ENCODE measurements at places on chromosomes 1 and 21.
A peak's percentile ranks its signal among the peaks of the same experiment; 100 is the strongest.

DNA sequence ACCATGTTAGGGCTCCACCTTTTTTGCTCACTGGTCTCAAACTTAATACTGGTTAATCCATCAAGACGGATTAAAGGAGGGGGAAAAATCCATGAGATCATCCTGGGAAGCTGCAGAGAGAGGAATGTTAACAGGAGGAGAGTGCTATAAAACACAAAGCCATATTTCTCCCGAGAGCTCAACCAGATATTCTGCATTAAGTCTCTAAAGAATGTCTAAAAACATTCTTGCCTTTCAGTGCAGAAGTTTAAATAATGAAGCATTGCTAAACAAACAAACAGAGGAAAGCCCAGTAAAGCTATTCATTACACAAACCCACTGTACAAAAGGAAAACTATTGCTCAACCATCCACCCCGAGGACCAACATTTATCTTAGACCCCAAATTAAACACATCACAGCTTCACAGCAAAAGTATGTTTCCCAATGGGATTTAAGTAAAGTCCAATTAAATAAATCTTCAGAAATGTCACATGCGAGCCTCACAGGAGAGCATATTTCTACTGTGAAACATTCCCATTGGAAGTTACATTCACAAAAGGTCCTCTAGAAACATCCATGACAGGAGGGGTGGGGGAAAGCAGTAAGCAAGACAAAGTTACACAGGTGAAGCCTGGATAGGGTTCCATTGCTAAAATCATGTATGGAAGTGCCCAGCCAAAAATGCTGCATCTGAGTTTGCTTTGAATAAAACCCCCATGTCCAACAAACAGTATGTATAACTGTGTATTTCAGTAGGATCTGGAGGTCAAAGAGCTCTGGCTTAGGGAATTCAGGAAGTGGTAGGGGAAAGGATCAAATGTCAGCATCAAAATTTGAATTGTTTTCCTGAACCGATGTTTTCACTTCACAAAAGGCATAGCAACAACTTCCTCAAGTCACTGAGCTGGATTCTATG, 23.3 kb downstream of the DUSP10 start:
- DNase-seq: peak; percentile 97

DNA sequence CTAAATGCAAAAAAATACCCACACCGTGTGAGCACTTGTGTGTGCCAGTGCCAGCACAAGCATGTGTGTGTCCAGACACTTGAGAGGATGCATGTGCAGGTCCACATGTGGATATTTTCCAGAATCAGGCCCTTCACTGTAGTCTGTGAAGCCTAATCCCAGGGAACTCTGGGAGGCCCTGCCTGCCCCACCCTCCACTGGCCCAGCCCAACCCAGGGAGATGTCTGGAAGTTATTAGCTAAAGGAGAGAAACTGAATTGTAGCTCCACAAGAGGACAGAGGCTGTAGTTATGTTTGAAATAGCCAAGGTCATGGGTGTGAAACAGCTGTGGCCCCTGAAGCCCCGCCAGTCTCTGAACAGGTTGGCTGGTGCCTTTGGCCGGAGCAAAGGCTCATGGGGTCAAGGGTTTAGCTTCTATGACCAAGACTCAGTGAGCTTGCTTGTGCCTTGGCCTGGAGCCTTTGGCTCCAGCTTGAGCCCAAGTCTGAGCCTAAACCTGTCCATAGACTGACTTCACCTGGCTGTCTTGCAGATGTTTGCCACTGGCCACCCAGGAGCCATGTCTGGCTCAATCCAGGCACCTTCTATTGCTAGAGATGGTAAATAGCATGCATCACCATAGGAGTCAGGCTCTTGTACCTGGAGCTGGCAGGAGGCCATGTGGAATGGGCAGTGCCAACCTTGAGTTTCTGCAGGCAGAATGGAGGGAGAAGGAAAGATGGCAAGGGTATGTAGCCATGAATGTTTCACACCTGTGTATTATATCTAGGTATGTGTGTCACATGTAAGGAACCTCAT, 69.9 kb downstream of the TMEM53 start:
- DNase-seq: no peak

DNA sequence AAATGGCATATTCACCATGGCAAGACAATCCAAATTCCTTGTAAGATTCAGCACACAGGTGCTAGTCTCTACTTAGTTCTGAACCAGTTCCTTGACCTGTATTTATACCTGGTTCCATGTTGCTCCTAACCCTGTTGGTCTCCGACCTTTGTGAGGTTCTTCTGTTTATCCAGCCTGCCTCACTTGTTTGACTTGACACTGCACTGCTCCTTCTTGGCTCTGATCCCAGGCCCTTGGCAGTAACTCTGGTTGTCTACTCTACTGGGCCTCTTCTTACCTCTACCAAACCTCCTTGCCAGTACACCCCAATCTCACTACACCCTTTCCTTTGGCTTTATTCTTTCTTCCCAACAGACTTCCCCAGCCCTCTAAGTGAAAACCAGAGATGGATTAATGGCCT, 419.4 kb upstream of the USP24 start:
- DNase-seq: no peak

- DNase-seq: no peak
Measured at GRCh38 chr21:34857122-34857713, 188.4 kb downstream of the CLIC6 start.

DNA sequence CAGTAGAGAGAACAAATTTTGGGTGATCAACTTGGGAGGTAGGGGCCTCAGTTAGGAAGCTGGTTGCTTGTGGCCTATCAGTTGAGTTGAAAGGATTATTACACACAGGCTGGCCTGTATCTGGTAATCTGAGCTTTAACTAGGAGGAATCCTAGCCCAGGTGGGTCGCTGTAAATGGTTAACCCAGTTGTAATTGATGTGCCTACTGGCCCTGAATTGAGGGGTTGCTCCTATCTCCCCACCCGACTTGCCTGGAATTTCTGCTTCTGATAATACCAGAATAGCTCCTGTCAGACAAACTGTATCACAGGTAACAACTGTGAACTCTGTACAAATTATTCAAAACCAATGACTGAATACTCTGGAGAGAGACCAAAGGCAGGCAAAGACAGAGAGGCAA, 210.4 kb upstream of the RUNX1 start:
- no peak for DNase-seq

GRCh38 chr1:179807291-179807690, 64.2 kb downstream of the FAM163A start:
- DNase-seq: no peak

GRCh38 chr1:72280711-72281110, 1.6 kb downstream of the NEGR1 start:
- no peak for DNase-seq

GRCh38 chr1:152141971-152142584, 16.9 kb downstream of the RPTN start:
- peak; percentile 78 for DNase-seq
